NCI-H2227 treated with DMSO at 0.1 percent for 48 hours (cell line): ENCODE measurements at places on chromosomes 1 and 21.
A peak's percentile ranks its signal among the peaks of the same experiment; 100 is the strongest.

GRCh38 chr1:218660678-218661053 lies 315.5 kb downstream of the TGFB2 start:
- DNase-seq: no peak

- DNase-seq: no peak
Observed at GRCh38 chr1:2556678-2557481, 709 bp downstream of the TNFRSF14 start.

- DNase-seq: no peak
Observed at GRCh38 chr1:97489834-97490233, 431.0 kb downstream of the DPYD start.

- peak; percentile 43 for DNase-seq
Observed at GRCh38 chr1:50080904-50081586, 27.7 kb upstream of the ELAVL4 start.

GRCh38 chr1:201062511-201063091 lies 39.1 kb upstream of the KIF21B start:
- peak; percentile 22 for DNase-seq

DNA sequence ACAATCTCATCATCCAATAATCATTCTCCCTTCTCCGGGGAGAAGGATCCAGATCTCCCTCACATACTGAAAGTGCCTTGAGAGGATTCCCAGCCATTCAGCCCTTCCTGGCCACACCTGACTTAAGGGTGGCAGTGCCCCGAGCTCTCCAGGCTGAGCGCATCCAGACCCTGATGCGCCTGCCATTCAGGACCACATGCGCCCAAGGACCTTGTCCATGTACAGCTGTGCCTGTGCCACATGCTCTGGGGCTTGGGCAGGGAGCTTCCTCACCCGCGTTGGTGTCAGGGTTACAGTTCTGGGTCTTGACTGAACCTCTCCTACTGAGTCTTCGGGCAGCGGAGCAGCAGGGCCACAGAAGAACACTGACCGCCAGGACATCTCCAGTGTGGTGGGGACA lies 121.1 kb downstream of the KIAA0319L start:
- DNase-seq: no peak

- no peak for DNase-seq
Observed at GRCh38 chr1:185080422-185080821, 35.1 kb downstream of the RNF2 start.

GRCh38 chr1:85621430-85621829 lies 40.9 kb downstream of the CCN1 start:
- DNase-seq: no peak
